ENCODE measurements at places on chromosomes 7 and 10.

DNA sequence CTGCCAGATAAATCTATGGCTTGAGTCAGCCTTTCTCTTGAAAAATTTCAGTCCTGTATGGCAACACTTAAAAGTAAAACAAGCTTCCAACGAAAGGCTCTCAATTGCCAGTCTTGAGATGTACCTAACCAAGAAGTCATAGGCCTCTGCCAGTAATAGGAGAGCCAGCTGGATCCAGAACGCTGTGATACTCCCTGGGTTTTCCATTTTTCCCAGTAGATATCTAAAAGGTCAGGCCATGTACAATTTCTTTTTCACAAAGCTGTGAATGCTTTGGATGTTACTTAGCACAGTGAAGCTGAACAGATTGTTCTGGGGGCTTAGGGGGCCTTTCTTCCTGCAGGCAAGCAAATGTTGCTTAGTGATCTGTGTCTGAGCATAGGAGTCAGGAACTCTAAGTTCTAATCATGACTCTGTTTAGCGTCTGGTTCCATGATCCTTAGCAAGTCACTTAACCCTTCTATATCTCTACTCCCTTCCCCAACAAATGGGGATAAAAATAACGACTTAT, 86.5 kb downstream of the ARMH3 start:
- no peak for DNase-seq

- DNase-seq: no peak
These were observed 38.1 kb downstream of the RASGEF1A start for GRCh38 chr10:43228783-43229207.

- DNase-seq: no peak
These were observed 52.8 kb upstream of the SEMA3E start for GRCh38 chr7:83701736-83702135.

GRCh38 chr10:102342458-102342857, 53.0 kb upstream of the NFKB2 start:
- no peak for DNase-seq

DNA sequence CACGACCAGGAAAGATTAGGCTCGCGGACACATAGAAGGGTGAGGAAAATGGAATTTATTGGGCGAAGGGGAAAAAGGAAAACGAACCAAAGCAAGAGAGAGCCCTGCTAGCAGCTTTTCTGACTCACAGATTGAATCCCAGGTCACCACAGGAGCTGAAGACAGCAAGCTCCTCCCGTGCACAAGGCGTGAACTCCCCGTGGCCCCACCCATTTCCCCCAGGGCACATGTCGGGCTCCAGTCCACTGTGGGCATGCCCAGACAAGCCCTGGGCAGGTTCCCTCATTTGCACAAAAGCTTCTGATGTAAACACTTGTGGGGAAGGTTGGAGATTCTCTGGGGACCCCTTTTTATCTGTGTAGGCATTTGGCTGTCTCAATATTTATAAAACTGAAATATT, 582.4 kb downstream of the SUGCT start:
- no peak for DNase-seq

- DNase-seq: no peak
These were observed 40.9 kb downstream of the PRPF18 start for GRCh38 chr10:13627459-13628310.

- peak; percentile 63 for DNase-seq
These were observed 24.0 kb downstream of the CCSER2 start for GRCh38 chr10:84352251-84352842.

GRCh38 chr7:144771927-144772326, 63.9 kb downstream of the TPK1 start:
- DNase-seq: no peak

DNA sequence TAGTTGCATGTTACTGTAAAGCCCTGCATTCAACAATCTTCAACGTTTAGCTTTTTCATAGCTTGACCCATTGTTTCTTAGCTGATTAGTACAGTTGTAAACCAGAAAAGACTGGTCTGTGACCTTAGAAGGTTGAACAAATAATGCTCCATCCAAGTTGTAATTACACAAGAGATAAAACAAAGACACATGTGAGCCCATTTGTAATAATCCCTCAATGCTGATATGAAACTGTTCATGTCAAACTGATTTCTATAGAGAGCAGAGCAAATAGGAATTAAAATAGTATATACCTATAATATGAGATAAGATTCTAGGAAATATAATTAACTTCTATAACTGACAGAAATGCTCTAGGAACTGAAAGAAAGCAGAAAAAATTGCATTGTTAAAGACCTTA, 94.7 kb upstream of the SLC25A13 start:
- DNase-seq: no peak

- no peak for DNase-seq
These were observed 744.0 kb downstream of the PHTF2 start for GRCh38 chr7:78542541-78542940.

DNA sequence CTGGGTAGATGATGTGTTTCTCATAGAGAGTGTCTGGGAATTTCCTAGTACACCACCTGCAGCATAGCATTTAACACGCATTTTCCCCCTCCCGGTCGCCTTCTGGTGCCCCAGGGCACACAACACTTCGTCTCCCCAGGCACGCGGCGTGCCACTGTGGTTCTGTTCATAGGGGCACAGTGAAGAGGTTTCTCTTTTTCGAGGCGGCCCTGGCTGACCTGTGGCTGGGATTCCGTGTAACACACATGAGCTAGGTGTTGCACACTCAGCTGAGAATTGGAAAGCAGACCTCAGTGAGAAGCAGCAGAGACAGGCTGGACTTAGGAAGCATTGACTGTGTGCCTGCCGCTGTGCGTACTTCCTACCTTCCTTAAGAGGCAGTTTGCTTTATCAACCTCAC, 214.3 kb upstream of the SHH start:
- no peak for DNase-seq

GRCh38 chr7:136194878-136195277, 217.7 kb upstream of the MTPN start:
- no peak for DNase-seq

DNA sequence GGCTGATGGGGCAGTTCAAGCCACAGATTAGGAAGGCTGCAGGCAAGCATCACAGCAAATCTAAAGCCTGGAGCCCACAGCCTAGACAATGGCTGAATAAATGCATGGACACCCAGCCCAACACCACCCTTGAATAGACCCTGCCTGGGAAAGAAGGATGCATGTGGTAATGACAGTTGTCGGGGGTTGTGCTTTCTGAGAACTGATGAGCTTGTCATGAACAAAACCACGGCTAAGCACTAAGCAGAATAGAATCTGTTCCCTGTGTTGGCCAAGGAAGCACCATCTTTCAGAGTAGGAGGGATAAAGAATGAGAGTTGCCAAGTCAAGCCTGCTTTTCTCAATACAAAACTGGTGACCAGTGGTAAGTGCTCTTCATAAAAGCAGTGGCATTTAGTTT, 66.1 kb upstream of the JCAD start:
- DNase-seq: no peak

DNA sequence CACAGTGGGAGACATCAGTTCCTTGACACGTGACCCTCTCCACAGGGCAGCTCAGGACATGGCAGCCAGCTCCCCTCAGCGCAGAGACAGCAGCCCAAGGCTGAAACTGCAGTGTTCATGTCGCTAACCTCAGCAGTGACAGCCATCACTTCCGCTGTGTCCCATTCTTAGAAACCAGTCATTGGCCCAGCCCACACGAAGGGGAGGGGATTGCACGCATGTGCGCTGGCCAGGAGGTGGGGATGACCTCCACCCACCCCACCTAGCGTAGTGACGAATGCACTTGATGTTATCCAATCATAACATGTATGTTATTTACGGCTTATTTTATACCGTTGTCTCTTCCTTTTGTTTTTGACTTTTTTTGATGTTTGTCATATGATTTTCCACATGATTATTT, 36.9 kb upstream of the EGFR start:
- no peak for DNase-seq

DNA sequence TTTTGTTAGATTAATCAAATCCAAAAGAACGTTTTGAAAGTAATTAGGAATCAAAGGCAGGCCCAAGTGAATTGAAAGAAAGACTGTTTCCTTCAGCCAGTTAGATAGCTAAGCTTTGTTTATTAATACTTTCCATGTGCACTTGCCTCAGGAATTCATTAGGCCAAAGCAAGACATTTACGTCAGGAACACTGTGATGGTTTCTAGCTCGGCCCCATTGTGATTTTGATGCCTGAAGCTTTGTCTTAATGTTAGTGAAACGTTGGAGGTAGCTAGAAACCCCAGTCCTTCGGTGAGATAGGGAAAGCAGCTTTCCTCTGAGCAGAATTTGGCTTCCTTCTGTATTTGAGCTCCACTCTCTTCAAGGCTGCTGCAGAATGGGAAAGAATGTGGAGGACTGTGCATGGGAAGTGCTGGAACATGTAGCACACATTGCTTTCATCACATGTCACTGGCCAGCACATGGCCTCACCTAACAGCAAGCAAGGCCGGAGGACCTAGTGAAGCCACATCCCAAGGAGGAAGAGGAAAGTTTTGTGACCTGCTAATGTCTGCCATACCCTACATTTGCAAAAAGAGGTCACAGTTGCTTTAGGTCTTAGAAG, 64.1 kb downstream of the PCGF5 start:
- DNase-seq: no peak

Measured in activated CD4-positive, CD25-positive, alpha-beta regulatory T cell treated with anti-CD3 and anti-CD28 coated beads, Interleukin-2, amount 50 U/mL, for 72 hours (primary cell).